ENCODE measurements at places on chromosomes 1 and 21.

DNA sequence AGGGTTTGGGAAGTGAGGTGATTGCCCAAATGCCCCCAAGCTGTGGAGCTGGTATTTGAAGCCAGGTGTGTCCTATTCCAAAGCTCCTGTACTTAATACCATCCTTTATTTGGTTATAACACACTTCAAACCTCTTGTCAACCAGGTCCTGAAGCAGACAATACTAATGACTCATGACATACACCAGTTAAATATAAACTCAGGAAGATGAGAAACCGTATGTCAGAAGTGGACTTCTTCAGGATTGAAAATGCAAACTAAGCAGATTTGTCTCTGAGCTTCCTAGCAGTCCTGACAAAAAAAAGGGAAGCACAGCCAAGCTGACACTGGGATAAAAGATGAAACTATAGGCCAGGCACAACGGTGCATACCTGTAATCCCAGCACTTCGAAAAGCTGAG, 70.6 kb downstream of the ALPL start:
- no peak for DNase-seq

DNA sequence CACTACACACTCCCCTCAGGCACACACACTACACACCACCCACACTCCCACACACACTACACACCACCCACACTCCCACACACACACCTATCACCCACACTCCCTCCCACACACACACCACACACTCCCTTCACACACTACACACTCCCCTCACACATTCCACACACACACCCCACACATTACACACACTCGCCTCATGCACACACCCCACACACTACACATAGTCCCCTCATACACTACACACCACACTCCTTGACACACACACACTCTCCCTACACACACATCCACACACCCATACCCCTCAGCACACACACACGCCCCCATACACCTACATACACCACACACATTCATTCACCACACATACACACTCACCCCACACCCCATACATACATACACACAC, 31.0 kb upstream of the SELENON start:
- DNase-seq, result no peak

GRCh38 chr1:115300087-115300876, 37.8 kb downstream of the NGF start:
- DNase-seq, result no peak

- DNase-seq, result no peak
These were observed 9.6 kb upstream of the SFT2D2 start for GRCh38 chr1:168216171-168216570.

- no peak for DNase-seq
These were observed 1.5 kb downstream of the PHGDH start for GRCh38 chr1:119713039-119713748.

GRCh38 chr1:153857505-153857904, 65.3 kb downstream of the GATAD2B start:
- DNase-seq, result no peak

GRCh38 chr1:56780128-56780750, 39.0 kb downstream of the FYB2 start:
- DNase-seq, result no peak

DNA sequence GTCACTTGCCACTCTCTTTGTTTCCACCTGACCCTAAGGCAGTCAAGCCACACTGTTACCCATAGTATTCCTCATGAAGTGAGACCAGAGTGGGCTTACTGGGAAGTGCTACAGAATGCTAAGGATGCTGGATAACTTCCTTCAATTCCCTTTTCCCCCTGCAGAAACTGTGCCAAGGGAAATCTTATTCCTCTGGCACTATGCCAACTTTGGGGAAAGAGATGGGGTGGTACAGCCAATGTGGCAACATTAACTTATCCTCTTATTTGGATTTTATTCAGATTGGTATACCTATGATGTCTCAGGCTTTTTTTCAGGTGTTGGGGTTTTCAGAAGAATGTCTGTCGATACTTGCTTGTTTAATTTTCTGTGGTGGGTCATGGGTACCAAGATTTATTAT, 599.4 kb upstream of the PBX1 start:
- no peak for DNase-seq

Data from stimulated activated CD4-positive, alpha-beta T cell treated with anti-CD3 and anti-CD28 coated beads, Interleukin-1b, Interleukin-23, amount 100 ng/mL, for 48 hours (primary cell).